ENCODE measurements at places on chromosomes 13 and 19.

DNA sequence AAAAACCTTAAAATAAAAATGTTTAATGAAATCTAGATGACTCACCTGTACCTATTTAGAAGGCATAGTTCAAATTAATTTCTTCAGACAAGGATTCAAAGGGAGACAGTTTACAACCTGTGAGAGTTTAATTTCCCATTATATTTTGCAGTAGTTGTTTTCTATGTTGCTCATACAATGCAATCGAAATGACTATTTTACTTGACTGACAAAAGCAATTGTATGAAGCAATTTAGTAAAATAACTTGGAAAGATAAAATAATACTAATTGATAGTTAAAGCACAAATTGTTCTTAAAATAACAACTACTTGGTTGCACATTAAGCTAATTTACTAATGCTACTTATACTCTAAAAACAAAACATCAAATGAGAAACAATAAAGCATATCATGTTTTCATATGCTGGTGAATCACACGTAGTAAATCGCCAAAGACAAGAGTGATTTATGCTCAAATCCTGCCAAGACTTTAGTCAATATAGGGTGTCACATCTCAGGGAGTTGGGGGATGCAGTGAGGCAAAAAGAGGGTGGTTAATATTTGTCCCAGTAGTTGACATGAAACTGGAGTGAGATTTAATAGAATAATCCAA is 6.4 kb downstream of the DACH1 start:
- DNase-seq, result no peak

DNA sequence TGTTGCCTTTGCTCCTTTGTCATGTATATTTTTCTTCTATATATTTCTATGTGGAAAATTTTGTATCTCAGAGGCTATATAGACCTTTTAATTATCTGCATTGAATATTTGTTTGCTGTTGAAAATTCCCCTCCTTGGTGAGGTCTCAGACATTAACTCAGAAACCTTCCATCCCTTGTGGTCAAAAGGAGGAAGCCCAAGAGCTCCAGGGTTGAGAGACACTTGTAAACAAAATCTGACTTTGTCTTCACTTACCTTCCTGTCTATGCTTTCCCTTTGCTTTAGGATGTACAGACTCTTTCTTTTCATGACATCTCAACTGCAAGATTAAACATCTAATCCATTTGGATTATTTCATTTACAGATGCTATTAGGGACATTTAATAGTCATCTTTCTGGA is 157.5 kb downstream of the PCDH20 start:
- DNase-seq, result no peak

- no peak for DNase-seq
Observed at GRCh38 chr13:113879017-113879416, 15.1 kb upstream of the GAS6 start.

DNA sequence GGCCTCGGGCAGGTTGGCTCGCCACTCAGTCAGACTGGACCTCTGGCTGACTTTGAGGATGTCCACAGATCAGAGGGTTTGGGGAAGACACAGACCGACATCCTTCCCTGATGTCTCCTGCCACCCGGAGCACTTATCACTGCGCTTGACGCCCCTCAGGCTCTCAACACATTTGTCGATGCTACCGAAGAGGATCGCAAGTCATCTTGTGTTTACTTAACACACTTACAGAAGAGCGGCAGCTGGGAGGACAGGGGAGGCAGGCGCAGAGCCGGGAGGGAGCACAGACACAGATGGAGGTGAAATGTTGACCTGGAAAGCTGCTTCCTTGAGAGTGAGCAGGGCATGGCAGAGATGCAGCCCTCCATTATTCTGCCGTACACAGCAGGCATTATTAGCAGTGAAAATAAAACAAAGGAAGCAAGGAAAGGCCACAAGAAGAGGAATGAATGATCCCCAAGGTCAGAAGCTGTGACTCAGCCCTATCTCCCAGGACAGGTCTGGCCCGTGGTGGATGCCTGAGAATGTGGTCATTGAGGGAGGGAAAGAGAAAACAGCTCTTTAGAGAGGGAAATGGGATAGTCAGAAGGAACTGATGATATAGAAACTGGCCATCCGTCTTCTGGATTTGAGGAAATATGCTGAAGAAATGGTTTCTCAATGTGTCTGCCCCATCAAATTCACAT is 549.5 kb upstream of the ARGLU1 start:
- no peak for DNase-seq

- DNase-seq, result no peak
Observed at GRCh38 chr19:18612772-18613588, at the start of gene TMEM59L. TSS of gene TMEM59L (plus strand) at chr19:18612870. CDS start at chr19:18612959, 89 bp downstream.

DNA sequence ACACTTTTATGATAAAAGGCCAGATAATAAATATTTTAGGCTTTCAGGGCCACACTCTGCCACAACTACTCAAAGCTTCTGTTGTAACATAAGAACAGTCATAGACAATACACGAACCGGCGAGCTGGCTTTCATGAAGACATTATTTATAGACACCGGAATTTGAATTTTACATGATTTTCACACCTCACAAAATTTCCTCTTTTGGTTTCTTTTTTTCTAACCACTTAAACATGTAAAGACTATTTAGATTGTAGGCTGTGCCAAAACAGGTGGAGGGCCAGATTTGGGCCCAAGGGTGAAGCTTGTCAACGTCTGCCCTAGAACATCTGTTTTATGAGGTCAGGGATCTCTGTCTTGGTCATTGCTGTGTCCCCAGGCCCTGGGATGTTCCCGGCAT is 29.7 kb upstream of the FXYD3 start:
- DNase-seq, result no peak

GRCh38 chr13:53131361-53131760 is 102.7 kb downstream of the OLFM4 start:
- DNase-seq, result no peak

DNA sequence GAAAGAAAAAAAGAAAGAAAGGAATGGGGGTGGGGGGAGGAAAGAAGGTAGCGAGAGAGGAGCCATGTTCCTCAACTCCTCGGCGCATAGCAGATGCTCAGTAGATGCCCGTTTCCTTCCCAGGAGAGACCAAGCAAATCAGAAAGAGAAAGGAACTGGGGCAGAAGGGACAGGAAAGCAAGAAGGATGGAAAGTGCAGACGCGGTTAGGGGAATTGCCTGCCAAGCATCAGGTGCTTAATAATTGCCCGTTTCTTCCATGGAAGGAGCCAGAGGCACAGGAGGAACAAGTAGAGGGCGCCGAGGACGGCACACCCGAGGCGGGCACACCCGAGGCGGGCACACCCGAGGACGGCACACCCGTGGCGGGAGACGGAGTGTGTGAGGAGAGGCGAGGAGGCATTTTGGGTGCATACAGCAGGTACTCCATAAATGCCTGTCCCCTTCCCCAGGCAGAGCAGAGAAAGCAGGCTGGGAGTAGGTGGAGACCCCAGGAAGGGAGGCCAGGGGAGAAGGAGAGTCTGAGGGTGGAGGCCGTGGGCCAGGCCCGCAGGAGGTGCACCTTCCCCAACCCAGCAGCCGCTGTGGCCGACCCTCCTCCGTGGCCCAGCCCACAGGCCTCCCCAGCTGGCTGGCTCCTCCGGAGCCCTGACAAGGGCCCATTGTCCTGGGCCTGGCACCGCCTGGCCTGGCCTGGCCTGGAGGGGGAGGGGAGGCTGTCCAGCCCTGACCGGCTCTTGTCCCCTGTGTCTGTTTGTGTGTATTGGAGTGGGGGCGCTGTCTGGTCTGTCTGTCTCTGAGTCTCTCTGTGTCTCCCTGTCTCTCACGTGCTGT is 14.6 kb downstream of the JOSD2 start:
- DNase-seq, result no peak

- DNase-seq, result no peak
Observed at GRCh38 chr13:85099245-85099644, 700.0 kb downstream of the SLITRK6 start.

- no peak for DNase-seq
Observed at GRCh38 chr13:86760620-86761019, 910.6 kb upstream of the SLITRK5 start.

- DNase-seq, result peak; percentile 66
Observed at GRCh38 chr19:12564016-12564664, 12.9 kb upstream of the ZNF564 start.

- DNase-seq, result no peak
Observed at GRCh38 chr19:50556282-50557008, 11.8 kb downstream of the LRRC4B start.

- no peak for DNase-seq
Observed at GRCh38 chr13:70856711-70857110, 748.5 kb upstream of the KLHL1 start.

DNA sequence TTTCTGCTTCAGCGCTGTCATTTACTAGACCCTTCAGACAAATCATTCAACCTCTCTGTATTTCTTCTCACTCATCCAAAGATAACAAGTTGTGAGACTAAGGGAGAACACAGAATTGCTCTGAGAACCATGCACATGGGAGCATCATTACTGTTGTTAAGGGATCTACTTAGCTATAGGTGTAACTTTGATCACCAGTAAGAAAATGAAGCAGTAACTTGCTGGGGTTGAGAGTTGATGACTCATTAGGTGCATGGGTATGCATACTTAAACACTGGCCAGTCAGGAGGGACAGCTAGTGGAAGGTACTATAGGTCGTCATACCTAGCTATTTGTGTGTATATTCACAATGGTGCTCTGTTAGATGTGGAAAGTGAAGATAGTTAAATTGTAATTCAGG is 61.5 kb downstream of the B3GLCT start:
- no peak for DNase-seq

- DNase-seq, result no peak
Observed at GRCh38 chr13:113029487-113030258, 60.7 kb downstream of the MCF2L start.

- DNase-seq, result no peak
Observed at GRCh38 chr19:718251-718951, 9.7 kb downstream of the PALM start.

DNA sequence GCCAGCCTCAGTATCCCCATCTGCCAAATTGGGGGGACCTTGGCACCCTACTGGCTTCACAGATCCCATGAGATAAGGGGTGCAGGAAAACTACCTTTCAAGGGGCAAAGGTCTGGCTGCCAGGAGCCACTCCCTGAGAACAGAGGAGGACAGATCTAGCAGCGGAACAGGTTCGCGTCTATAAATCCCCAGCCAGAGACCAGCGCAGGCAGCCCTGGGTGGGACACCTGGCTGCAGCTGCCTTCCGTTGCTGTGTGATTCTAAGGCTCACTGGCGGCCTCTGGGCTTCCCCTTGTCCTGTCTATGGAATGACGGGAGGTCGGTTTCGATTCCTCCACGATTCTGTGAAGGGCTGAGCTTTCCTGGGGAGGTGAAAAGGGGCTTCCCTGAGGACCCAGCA is 7.3 kb downstream of the RELB start:
- no peak for DNase-seq

GRCh38 chr13:110116072-110116487 is 190.9 kb downstream of the COL4A1 start:
- no peak for DNase-seq

DNA sequence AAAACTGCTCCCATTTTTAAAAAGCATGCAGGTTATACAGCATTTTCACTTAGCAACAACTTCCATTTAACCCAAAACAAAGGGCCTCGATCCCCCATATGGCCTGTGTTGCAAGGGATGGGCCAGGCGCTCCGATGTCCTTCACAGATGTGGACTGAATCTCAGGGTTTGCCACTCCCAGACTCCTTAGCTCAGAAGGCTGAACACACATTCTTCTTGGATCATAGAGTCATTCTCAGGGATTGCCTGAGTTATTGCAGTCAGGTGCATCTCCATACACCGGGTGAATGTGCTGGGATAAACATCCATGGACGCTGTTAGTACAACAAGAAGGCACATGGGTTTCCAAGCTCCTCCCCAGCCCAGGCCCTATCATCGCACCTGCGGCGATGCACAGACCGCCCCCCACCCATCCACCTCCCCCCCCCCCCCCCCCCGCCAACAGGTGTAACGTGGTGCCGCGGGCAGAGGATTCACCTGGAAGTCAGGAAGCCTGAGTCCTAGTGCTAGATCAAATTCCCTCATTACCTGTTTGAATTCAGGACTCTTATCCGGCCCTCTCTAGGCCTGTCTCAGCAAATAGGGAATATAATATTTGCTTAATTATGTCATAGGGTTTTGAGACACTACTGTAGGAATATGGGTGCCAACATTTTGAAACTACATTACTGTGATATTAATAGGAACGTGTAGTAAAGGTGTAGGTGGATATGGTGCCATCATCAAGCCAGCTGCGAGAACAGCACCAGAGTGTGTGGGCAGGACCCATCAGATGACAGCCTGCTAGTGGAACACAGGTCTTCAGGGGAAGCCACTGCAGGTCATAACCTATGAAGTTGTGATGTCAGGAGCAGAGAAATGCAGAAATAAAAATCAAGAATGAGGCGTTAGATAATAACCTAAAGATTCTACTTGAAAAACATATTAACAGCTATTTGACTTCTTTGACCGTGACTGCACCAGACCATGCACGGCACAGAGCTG is 110.9 kb downstream of the SACS start:
- no peak for DNase-seq

- DNase-seq, result no peak
Observed at GRCh38 chr13:111977179-111977506, 89.8 kb upstream of the SOX1 start.

DNA sequence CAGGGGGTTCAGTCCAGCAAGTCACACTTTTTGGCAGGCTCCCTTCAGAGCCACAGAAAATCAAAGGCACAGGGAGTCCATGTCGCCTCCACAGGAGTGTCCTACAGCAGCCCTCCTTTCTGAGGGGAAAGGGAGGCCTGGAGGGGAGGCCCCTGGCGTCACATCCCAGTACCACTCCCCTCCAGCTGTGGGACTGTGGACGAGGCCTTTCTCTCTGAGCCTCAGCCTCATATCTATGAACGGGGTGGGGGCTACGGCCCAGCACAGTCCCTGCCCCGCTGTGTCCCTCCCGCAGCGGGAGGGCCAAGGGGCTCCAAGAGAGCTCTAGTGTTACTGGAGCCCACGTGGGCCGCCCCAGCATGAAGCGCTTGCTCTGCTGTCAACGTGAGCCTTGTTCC is 23.8 kb downstream of the PEPD start:
- no peak for DNase-seq

GRCh38 chr19:7894612-7895309 is 6.5 kb downstream of the LRRC8E start:
- no peak for DNase-seq

- DNase-seq, result no peak
Observed at GRCh38 chr19:30371960-30372824, at the start of gene ZNF536. TSS of gene ZNF536 (plus strand) at chr19:30372384. CDS start at chr19:30443563, 71,179 bp downstream.

GRCh38 chr13:34070006-34070405 is 252.1 kb downstream of the RFC3 start:
- DNase-seq, result no peak

DNA sequence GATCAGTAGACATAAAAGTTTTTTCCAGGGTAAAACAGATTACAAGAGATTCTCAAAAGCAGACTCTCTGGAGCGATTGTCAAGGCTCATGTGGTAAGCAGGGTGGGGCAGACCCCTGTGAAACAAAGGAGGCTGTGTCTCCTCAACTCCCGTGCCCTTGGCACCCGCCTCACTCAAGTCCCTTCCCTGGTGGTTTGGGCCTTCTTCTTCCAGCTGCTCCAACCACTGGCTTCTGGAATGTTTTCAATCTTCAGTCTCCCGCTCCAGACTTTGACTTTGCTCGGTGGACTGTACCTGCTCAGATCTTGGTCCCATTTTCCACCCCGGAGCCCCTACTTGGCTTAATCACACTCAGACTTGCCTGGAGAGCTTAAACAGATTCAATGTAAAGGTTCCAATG is 74.8 kb upstream of the STK24 start:
- DNase-seq, result no peak

Measured in GOT3 (cell line).